ENCODE measurements at places on chromosomes 6 and 20.

DNA sequence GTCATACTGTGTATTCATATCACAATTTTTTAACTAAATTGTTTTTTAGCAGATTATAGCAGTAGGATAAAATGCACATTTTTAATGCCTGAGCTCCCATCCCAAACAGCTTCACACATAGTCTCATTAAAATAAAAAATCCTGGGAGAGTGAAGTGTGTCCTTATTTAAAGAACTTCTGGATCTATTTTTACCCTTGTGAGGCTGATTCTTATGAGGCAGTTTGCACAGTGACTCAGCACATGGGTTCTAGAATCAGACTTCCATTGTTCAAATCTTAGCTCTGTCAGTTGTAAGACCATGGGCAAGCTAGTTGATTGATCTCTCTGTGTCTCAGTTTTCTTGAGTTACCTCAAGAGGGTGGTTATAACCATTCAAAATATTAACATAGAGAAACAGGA is 72.3 kb downstream of the MACROD2 start:
- DNase-seq: no peak

DNA sequence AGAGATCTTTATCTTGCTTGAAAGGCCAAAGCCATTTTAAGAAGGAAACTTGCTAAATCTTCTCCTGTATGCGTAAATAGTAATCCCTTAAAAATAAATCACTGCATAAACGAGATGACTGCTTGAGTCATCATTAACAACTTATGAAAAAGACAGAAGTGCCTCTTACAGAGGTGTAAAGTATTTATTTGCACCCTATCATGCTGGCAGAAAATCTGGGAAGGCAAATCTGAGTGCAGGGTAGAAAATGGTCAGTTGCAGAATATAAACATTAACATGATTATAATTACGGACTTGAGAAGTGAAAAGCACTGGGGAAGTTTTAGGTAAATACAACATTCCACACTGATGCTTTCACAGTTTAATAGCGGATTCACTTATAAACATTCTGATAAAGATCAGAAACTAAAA is 67.5 kb upstream of the FBXO30 start:
- DNase-seq: no peak

DNA sequence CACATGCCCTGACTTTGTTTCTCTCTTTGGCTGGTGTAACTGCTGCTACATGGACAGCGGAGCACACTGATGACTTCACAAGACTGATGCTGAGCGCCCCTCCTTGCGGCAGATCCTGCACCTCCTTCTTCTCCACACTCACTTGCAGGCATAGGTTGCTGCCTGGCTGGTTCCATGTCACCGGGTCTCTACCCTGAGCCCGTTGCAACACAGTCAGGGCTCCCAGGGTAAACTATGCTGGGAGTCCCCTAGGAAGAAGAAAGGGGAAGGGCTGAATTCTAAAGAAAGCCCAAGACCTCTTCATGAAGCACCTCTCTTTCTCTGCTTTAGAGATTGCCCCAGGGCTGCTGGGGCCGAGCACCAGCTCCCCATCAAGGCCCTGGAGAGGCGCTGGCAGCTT is 83.3 kb upstream of the DUSP22 start:
- no peak for DNase-seq

DNA sequence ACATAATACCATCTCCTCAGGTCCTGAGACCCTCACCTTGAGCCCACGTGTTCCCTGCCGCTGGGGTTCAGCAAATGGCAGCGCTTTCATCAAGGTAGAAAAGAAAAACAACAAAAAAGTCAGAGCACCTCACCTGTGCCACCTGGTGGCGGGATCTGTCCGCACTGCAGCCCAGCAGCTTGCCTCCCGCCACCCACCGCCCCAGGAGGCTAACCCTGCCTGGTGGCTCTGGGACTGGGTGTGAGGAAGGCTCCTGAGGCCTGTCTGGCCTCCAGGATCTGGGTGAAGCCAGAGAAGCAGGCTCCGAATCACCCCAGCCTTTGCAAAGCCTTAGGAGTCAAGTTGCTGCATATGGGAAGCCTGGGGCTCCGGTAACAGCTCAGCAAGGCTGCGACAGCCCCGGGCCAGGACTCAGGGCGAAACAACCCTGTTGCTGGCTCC is 270.8 kb downstream of the BMP7 start:
- no peak for DNase-seq

DNA sequence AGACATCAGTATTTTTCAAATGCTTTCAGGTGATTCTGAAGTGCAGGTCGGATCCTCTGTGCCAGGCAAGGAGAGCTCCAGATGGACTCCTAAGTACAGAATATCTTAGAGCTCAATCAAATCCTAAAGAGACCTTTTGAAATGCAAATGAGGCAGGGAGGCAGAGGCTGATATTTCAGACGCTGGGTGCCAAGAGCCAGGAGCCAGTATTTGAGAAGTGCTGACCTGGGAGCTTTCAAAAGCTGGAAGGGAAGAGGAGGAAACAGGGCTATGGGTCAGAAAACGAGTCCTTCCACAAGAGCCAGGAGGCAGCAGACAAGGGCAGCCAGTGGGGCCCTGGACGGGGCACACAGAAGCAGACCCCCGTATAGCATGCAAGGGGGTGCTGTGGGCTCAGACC is 46.1 kb upstream of the DSN1 start:
- no peak for DNase-seq

DNA sequence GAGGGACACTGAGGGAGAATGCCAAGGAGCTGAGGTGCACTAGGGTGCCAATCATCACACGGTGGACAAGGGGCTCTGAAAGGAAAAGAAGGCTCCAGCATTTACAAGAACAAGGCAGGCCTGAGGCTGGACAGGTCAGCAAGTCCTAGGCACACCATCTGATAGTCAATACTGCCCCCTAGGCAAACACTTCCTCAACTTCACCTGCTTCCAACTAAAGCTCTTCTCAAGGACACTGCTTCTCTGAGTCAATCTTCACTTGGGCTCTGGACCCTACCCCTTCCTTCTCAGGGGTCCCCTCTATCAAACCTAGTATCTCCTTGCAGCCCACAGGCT is 37.7 kb upstream of the SLC4A11 start:
- DNase-seq: no peak

DNA sequence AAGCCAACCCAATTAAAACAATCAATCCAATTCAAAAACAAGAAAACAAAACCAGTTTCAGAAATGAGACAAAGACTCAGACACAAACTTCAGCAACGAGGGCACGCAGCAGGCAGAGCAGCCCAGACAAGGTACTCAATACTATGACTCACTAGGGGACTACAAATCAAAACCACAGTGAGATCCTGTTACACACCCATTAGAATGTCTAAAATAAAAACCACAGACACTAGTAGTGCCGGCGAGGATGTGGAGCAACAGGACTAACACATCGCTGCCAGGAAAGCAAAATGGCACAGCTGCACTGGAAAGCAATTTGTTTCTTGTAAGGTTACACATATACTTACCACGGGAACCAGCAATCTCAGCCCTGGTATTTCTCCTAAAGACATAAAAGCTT is 28.4 kb upstream of the MAS1L start:
- DNase-seq: no peak

- DNase-seq: no peak
These were observed 73.7 kb downstream of the GMDS start for GRCh38 chr6:2171728-2172127.

DNA sequence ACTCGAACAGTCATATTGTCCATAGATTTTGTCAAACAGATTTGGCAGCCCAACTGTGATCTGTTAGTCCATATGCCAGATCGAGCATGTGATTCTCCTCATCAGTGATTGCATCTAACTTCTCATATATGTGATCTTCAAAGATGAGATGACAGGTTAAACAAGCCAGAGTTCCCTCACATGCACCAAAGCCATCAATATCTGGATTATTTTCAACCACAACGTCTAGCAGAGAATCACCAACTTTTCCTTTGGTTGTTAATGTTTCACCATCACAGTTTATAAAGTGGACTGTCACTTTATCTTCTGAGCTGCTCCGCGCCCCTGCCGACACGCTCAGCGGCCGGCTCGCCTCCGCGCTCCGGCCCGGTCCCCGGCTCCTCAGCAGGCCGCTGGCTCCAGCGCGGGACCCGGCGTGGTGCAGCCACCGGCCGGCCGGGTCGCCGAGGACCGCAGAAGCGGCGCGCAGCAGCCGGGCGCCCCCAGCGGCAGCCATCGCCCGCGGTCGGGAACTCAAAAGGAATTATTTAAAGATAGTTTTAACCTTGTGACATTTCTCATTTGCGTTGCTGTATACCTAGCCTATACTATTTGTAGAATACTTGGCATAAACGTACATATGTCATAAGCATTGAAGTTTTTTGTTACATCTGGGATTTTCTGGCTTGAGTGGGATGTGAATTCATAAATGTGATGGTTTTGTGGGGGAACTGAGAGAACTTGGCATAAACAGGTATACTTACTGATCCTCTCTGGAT is 40.1 kb upstream of the DYNLRB1 start:
- DNase-seq: peak; percentile 5

- no peak for DNase-seq
These were observed 630.8 kb downstream of the PHF3 start for GRCh38 chr6:64266351-64266821.

DNA sequence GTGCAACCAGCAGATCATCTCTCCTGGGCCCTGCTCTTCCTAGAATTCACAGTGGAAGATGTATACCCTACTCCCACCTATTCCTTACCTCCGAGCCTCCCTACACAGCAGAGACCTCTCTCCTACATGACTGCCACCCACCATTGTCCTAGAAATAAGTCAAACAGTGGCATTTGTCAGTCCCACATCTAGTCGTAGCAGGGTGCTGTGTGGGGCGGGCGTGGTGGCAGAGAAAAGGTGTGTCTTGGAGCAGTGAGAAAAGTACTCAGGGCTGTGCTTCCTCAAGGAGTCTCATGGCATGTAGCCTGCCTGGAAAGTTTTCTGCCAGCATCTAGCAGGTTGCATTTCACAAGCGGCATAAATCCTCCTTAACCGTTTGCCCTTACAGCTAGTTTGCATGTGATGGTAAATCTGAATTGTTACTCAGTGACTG is 59.4 kb upstream of the PTGIS start:
- no peak for DNase-seq

GRCh38 chr20:38501858-38502436 is 29.3 kb downstream of the RALGAPB start:
- no peak for DNase-seq

- DNase-seq: no peak
These were observed 653.8 kb downstream of the MMUT start for GRCh38 chr6:48809245-48809644.

DNA sequence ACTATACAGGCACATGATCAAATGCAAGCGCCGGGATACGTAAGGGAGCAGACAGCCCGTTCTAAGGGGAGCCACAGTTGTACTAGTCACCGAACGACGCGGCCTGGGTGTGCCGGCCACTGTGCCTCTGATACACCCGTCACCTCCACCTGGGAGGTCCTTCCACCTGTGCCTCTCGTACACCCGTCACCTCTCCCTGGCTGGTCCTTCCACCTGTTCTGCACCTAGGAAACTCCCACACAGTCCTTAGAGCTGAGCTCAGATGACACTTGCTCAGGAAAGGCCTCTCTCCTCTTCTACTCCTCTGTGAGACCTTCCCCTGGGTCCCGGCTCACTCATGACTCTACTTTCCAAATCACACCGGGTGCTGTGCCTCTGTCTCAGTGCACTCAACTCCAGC is 245.0 kb downstream of the TTLL2 start:
- DNase-seq: no peak

DNA sequence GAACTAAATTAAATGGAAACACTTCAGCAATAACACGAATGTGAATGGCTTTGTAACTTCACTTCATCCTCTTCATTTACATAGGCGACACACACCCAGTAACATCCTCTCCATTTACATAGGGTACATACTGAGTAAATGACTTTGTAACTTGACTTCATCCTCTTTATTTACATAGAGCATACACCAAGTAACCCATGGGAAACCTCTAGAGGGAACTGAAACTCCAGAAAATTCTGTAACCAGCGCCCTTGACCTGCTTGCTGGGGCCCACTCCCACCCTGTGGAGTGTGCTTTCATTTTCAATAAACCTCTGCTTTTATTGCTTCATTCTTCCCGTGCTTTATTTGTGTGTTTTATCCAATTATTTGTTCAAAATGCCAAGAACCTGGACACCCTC is 81.6 kb upstream of the OPRM1 start:
- no peak for DNase-seq

DNA sequence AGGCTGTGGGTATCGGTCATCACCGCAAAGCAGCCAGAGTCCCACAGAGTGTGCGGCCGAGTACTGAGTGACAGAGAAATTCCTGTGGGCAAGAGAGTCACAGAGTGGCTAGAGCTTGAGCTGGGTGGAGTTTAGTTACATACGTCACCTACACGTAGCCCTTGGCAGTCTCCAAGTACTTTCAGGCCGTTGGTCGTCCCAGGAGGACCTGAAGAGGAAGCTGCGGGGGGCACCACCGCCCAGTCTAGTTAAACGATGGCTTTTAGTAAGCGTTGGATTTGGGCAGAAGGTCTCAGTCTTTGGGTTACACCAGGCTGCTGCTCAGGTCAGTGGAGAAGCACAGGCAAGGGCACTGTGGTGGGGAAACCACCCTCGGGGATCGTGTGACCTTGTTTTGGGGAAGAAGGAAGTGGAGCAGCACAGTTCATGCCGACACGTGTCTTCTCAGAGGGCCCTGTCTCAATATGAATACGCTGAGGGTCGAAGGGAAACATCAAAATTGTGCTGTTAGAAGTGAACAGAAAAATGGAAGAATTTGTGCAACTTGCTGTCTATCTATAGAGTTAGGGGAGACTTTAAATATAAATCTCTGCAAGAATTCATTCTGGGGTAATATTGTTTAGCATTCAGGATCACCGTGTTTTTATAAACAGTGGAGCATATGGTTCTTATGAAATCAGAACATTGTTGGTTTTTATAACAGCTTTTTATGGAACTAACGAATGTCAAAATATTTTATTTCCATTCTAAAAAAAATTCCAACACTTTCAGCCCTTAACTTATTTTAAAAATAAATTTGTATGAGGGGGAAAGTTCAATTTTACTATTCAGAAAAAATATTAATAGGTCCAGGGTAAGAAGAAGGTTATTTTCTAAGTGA is 28.6 kb downstream of the KIF25 start:
- DNase-seq: no peak

DNA sequence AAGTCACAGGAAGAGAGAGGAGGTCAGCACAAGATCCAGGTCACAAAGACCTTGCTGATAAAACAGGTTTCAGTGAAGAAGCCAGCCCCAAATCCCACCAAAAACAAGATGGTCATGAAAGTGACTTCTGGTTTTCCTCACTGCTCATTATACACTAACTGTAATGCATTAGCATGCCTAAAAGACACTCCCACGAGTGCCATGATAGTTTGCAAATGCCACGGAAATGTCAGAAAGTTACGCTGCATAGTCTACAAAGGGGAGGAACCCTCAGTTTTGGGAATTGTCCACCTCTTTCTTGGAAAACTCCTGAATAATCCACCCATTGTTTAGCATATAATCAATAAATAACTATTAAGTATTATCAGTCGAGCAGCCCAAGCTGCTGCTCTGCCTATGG is 427.2 kb downstream of the RFPL4B start:
- no peak for DNase-seq

- no peak for DNase-seq
These were observed 8.4 kb downstream of the VSX1 start for GRCh38 chr20:25073544-25073943.

DNA sequence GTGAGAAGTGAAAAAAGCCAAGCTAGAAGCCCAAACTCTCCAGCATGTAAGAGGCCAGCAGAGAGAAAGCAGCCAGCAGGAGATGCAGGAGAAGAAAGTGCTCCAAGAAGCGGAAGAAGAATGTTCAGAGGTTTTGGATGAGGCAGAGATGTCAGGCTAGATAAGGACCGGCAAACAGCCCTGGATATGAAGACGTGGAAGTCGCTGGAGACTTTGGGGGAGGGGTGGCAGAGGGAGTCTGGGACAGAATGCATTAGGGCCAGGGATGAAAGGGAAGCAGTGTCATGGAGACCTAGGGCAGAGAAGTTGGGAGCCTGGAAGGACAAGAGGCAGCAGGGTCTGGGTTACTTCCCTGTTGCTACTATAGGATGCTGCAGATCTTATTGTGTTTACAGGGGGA is 5.3 kb upstream of the SCUBE3 start:
- DNase-seq: no peak
